HFFc6 (cell line): ENCODE measurements at places on chromosomes 7 and 10. TPM values are rescaled to one million over a fixed set of nuclear protein-coding genes. Genes with fewer than 3 reads are reported as not detected.

Gene HECW1
- 4.2 to 5.4 TPM (median 5.4 TPM) in 3 replicates for total RNA-seq

Gene GIMAP1
- not detected in 3 replicates for total RNA-seq

Gene LLCFC1
- total RNA-seq, result not detected in 3 replicates

Gene CALHM1
- not detected in 3 replicates for total RNA-seq

Gene SMKR1
- not detected in 2 replicates for total RNA-seq

Gene LRRTM3
- not detected in 3 replicates for total RNA-seq

Gene ITIH5
- not detected in 3 replicates for total RNA-seq
